ENCODE measurements at places on chromosomes 5 and 9. TPM values are rescaled to one million over a fixed set of nuclear protein-coding genes. Genes with fewer than 3 reads are reported as not detected.

DNA sequence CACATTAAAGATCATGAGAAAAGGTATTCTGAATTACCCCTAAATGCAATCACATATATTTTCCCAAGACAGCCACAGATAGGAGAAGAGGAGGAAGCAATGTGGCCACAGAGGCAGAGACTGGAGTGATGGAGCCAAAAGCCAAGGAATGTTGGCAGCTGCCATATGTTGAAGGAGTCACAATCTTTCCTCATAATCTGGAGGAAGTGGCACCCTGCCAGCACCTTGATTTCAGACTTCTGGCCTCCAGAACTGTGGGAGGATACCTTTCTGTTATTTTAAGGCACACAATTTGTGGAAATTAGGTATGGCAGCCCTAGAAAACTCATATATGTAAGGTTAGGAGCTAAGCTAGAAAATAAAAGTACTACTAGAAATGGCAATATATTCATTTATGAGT is 139.9 kb upstream of the GAS1 start:
- H3K36me3 ChIP-seq = no peaks in the 10 kb centered on the region
- no peak overlapping the region for H3K4me3 ChIP-seq
- DNase-seq = no peak
- H3K27ac ChIP-seq = no peak overlapping the region
- peaks cover 6% of the 10 kb centered on the region for H3K4me1 ChIP-seq
- no peaks in the 10 kb centered on the region for H3K27me3 ChIP-seq

STPG3 gene
- not detected for total RNA-seq

- H3K27ac ChIP-seq = no peak overlapping the region
- H3K4me3 ChIP-seq = no peak overlapping the region
- peaks cover 6% of the 10 kb centered on the region for H3K27me3 ChIP-seq
Measured at GRCh38 chr9:135061441-135061840, 26.0 kb upstream of the OLFM1 start.

NIPAL4 gene
- total RNA-seq = not detected

PRDM9 gene
- not detected for total RNA-seq

DNA sequence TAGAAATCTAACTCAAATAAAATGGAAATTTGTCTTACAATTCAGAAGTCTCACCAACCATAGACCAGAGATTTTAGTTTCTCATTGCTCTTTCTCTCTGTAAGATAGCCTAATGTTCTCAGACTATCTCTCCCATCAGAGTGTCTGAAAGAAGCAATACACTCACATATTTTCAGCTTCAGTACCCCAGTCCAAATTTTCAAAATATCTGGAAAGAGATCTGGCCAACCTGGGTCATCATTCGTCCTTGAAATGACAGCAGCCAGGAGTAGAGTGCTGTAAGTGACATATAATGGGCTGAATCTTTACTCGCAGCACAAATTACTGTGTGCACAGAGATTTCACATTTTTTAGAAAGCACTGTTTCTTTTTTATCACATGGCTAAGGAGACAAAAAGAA is 313.3 kb upstream of the PRR16 start:
- H3K36me3 ChIP-seq = no peaks in the 10 kb centered on the region
- H3K27me3 ChIP-seq = no peaks in the 10 kb centered on the region
- no peak overlapping the region for H3K27ac ChIP-seq
- no peaks in the 10 kb centered on the region for H3K4me1 ChIP-seq

ANGPTL2 gene
- 19.6 TPM for total RNA-seq

GRCh38 chr9:113516840-113517577 is 53.5 kb downstream of the RGS3 start:
- H3K4me3 ChIP-seq = no peak overlapping the region
- no peak for DNase-seq
- H3K36me3 ChIP-seq = peaks cover 14% of the 10 kb centered on the region

DNA sequence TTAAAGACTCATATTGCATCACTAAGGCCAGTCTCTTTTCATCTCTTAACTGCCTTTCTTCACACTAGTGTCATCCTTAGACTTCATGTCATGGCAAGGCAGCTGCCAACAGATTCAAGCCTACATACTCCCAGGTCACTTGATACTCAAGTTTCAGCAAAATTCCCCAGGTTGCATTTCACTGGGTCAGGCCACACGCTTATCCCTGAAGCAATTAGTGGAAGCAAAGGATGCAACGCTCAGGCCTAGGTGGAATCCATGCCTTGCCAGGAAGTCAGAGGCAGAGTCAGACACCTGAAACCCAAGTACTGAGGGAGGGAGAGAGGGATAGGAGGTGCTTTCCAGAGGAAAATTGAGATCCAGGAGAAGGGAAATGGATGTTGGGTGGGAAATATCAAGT is 28.9 kb downstream of the YIPF5 start:
- no peak overlapping the region for H3K27ac ChIP-seq
- no peaks in the 10 kb centered on the region for H3K36me3 ChIP-seq
- DNase-seq = no peak
- H3K27me3 ChIP-seq = no peaks in the 10 kb centered on the region
- no peak overlapping the region for H3K4me3 ChIP-seq

CYLC2 gene
- total RNA-seq = not detected

EIF4EBP3 gene
- 4.0 TPM for total RNA-seq

DNA sequence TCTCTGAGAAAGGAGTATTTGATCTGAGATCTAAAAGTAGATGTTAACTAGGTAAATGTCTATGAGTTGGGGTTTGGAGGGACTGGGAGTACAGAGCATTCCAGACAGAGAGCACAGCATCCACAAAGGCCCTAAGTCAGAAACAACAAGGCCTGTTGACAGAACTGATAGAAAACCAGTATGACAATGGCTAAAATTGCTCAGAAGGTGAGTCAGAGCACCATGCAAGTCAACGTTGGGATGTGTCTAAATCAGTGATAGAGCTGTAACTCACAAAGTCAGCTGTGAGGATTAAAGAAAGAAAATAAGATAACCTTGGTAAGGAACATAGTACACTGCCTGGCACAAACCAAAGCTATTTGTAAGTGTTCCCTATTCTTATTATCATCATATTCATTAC is 124.0 kb downstream of the CETN3 start:
- no peak overlapping the region for H3K4me3 ChIP-seq
- H3K27me3 ChIP-seq = no peaks in the 10 kb centered on the region
- H3K4me1 ChIP-seq = no peaks in the 10 kb centered on the region
- no peak for DNase-seq
- H3K27ac ChIP-seq = no peak overlapping the region

TLX3 gene
- not detected for total RNA-seq

- H3K4me1 ChIP-seq = no peaks in the 10 kb centered on the region
- no peaks in the 10 kb centered on the region for H3K36me3 ChIP-seq
- no peak overlapping the region for H3K4me3 ChIP-seq
- H3K27ac ChIP-seq = no peak overlapping the region
- DNase-seq = no peak
- H3K27me3 ChIP-seq = no peaks in the 10 kb centered on the region
Measured at GRCh38 chr5:56512313-56512996, 279.3 kb upstream of the ANKRD55 start.

- peaks cover 4% of the 10 kb centered on the region for H3K4me1 ChIP-seq
- H3K36me3 ChIP-seq = peaks cover 3% of the 10 kb centered on the region
- peak; percentile 27 for DNase-seq
- H3K4me3 ChIP-seq = no peak overlapping the region
- H3K27me3 ChIP-seq = no peaks in the 10 kb centered on the region
Measured at GRCh38 chr5:150065346-150065745, 21.0 kb downstream of the CSF1R start.

TRIP13 gene
- total RNA-seq = not detected

GRCh38 chr5:172389578-172390112 is 64.7 kb downstream of the SH3PXD2B start:
- no peak overlapping the region for H3K4me3 ChIP-seq
- no peaks in the 10 kb centered on the region for H3K27me3 ChIP-seq
- peaks cover 31% of the 10 kb centered on the region for H3K36me3 ChIP-seq
- no peaks in the 10 kb centered on the region for H3K4me1 ChIP-seq

FAM200C gene
- not detected for total RNA-seq

CDH10 gene
- not detected for total RNA-seq

MARVELD2 gene
- total RNA-seq = not detected

DNA sequence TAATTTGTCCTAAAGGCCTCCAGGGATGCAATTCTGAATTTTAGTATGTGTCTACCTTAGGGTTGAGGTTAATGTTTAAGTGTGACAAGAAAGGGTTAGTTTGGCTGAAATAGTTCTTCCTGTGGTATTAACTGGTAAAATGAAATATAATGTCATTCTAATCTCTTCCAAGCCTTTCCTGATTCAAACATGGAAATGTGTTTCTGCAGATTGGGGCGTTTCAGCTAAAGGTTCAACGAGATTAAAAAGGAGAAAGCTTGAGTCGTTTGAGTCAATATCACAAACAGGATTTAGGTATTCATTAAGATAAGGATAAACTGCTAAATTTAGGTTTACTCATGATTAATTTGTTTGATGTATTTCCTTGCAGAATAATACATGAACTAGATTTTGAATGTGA is 34.4 kb upstream of the ALDOB start:
- no peaks in the 10 kb centered on the region for H3K27me3 ChIP-seq
- no peak overlapping the region for H3K27ac ChIP-seq
- peaks cover 10% of the 10 kb centered on the region for H3K36me3 ChIP-seq

DNA sequence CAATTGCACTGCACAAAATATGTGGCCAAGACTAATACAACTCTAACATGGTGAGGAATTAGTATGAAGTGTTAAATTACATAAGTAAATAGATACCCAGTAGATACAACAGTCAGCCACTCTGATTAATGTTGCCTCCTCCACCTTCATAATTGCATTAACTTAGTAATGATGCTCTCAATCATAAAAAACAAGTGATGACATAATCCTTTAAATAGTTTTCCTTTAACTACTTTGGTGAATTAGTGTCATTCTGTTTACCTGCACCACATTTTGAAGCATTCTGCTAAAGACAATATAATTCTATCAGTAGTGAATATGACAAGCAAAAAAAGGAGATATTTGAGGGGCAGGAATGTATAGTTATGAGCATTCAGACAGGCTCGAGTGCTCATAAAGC is 265.9 kb upstream of the SLC24A2 start:
- no peak overlapping the region for H3K4me3 ChIP-seq
- H3K4me1 ChIP-seq = no peaks in the 10 kb centered on the region
- no peaks in the 10 kb centered on the region for H3K36me3 ChIP-seq

- no peaks in the 10 kb centered on the region for H3K4me1 ChIP-seq
- H3K36me3 ChIP-seq = no peaks in the 10 kb centered on the region
- no peak overlapping the region for H3K4me3 ChIP-seq
- no peak for DNase-seq
- H3K27ac ChIP-seq = no peak overlapping the region
Measured at GRCh38 chr5:79962575-79963222, 28.4 kb downstream of the MTX3 start.

SOWAHA gene
- total RNA-seq = not detected

DNA sequence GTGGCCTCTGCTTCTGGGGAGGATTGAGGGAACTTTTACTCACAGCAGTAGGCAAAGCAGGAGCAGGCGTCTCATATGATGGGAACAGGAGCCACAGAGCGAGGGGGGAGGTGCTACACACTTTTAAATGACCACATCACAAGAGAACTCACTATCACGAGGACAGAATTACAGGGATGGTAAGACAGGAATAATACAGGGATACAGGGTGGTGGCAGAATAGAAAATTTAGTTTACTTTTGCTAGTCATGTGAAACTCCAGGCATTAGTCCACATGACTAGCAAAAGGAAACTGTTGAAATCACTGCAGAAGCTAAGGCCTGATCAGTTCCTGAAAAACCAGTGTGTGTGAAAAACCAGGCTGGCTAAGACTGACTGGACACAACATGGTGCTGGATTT is 382.4 kb downstream of the NNT start:
- H3K4me3 ChIP-seq = no peak overlapping the region
- no peaks in the 10 kb centered on the region for H3K27me3 ChIP-seq
- H3K4me1 ChIP-seq = no peaks in the 10 kb centered on the region
- no peak overlapping the region for H3K27ac ChIP-seq

DNA sequence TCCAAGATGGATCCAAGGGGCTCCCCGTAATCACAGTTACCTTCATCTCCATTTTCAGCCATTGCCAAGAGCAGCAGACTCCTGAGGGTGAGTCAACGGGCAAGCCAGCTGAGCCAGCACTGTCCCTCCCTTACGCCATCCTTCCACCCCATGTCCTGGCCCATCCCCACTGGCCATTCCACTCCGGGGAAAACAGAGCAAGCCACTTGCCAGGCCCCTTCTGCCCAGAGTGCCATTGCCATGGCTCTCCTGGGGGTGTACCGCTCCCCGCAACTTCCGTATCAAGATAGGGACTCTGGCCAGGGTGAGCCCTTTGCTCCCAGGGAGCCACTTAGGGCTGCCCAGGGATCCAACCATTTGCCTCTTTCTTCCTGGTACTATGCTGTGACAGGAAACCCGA is 48.9 kb upstream of the CDKN2AIPNL start:
- H3K27ac ChIP-seq = no peak overlapping the region
- no peak overlapping the region for H3K4me3 ChIP-seq

DNA sequence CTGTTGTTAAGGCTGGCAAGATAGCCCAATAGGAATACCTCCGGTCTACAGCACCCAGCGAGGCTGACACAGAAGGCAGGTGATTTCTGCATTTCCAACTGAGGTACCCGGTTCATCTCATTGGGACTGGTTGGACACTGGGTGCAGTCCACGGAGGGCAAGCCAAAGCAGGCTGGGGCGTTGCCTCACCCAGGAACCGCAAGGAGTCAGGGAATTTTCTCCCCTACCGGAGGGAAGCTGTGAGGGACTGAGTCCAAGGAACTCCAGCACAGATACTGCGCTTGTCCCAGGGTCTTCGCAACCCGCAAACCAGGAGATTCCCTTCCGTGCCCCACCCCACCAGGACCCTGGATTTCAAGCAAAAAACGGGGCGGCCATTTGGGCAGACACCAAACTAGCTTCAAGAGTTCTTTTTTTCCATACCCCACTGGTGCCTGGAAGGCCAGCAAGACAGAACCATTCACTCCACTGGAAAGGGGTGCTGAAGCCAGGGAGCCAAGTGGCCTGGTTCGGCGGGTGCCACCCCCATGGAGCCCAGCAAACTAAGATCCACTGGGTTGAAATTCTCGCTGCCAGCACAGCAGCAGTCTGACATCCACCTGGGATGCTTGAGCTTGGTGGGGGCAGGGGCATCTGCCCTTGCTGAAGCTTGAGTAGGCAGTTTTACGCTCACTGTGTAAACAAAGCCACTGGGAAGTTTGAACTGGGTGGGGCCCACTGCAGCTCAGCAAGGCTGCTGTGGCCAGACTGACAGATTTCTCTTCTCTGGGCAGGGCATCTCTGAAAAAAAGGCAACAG is 647.2 kb downstream of the BNC2 start:
- H3K4me3 ChIP-seq = no peak overlapping the region
- H3K27ac ChIP-seq = no peak overlapping the region
- peaks cover 5% of the 10 kb centered on the region for H3K4me1 ChIP-seq
- no peaks in the 10 kb centered on the region for H3K36me3 ChIP-seq
- H3K27me3 ChIP-seq = no peaks in the 10 kb centered on the region

OTULINL gene
- total RNA-seq = 0.21 TPM

FKBP15 gene
- total RNA-seq = 24.4 TPM

GRCh38 chr5:92544036-92544435 is 1037.0 kb downstream of the NR2F1-AS1 start:
- no peaks in the 10 kb centered on the region for H3K4me1 ChIP-seq
- no peak for DNase-seq
- H3K27me3 ChIP-seq = no peaks in the 10 kb centered on the region
- H3K4me3 ChIP-seq = no peak overlapping the region
- no peak overlapping the region for H3K27ac ChIP-seq
- no peaks in the 10 kb centered on the region for H3K36me3 ChIP-seq

Measured in ascending aorta (tissue), 2 donors.